ENCODE measurements at places on chromosomes 13 and 19. TPM values are rescaled to one million over a fixed set of nuclear protein-coding genes. Genes with fewer than 3 reads are reported as not detected.

DNA sequence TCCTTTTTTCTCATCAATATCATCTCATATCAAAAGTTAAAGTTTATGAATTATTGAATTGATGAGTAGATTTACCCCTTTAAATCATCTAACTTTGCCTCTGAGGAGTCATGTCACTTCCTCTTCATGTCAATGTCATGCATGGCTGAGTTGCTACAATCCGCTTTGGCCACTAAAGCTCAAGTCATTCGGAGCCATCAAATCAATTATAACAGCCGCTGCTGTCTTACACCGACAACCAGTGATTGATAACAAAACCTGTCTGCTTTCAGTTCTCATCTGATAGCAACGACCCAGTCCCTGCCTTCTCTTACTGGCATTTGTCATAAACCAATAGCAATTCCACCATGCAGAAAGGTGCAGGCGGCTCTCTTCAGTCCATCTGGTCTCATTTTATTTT, 429.3 kb downstream of the DIAPH3 start:
- no peak for DNase-seq

ZNF730 gene
- not detected for total RNA-seq

SOX21 gene
- not detected for total RNA-seq

ZNF85 gene
- 6.5 TPM for total RNA-seq

DNA sequence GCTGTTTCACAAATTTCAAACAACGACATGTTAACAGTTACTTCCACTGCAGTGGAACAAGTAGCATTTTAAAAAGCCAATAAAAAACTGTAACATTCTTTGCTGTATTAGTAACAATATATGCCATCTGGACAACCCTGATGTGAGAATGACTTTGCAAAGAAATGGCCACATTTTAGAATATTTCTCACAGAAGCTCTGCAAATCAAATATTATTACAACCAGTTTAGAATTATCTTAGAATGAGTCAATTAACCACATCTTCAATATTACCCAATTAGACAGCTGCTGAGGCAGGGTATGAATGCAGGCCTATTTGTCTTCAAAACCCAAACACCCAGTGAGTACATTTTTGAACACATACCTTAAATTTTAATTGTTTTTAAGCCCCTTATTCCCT, 3.2 kb downstream of the ZNF699 start:
- no peak for DNase-seq

All from CD4-positive, alpha-beta memory T cell (primary cell).